ENCODE measurements at places on chromosomes 4 and X.

DNA sequence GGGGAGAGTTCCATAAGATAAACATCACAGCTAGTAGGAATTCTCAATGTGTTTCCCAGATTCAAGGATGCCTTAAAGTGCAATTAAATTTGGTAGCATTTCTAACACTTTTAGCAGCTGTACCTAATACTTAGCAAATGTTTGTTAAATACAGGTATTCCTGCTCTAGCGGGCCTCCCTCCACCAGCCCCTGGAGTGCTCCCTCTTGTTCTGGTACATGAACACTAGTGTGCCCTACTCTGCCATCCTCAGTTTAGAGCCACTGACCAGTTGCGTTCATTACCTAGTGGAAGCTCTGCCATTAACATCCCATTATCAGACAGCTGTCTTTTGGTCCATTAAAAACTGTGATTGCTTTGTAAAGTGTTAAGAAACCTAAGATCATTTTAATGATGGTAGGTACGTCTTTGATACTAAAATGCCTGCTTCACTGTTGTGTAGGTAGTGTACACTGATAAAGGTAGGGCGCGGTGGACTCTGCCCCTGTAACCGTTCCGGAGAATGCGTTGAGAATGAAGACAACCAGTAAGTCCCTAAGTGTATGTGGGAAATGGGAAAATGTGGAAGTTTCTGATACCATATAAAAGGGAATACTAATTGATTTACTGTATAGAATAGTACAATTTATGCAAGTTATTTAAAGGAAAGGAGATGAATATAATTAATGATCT lies 21.7 kb downstream of the KIAA0232 start:
- DNase-seq: no peak

DNA sequence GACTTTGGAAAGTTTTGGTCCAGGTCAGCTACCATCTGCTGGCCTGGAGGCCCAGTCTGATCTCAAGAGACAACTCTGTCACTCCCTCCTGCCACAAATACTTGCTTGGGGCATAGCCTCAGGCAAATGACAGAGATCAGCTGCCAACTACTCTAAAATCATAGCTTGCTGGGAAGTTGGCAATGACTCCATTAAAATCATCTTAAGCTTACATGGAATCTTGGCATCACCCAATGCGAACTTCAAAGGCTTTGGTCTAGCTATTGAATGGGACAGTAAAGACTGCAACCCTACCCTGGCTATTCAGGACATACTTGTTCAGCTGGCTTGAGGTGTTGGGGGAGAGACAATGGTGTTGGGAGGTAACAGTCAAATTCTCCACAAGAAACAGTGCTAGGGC lies 7.0 kb upstream of the USO1 start:
- DNase-seq: no peak

DNA sequence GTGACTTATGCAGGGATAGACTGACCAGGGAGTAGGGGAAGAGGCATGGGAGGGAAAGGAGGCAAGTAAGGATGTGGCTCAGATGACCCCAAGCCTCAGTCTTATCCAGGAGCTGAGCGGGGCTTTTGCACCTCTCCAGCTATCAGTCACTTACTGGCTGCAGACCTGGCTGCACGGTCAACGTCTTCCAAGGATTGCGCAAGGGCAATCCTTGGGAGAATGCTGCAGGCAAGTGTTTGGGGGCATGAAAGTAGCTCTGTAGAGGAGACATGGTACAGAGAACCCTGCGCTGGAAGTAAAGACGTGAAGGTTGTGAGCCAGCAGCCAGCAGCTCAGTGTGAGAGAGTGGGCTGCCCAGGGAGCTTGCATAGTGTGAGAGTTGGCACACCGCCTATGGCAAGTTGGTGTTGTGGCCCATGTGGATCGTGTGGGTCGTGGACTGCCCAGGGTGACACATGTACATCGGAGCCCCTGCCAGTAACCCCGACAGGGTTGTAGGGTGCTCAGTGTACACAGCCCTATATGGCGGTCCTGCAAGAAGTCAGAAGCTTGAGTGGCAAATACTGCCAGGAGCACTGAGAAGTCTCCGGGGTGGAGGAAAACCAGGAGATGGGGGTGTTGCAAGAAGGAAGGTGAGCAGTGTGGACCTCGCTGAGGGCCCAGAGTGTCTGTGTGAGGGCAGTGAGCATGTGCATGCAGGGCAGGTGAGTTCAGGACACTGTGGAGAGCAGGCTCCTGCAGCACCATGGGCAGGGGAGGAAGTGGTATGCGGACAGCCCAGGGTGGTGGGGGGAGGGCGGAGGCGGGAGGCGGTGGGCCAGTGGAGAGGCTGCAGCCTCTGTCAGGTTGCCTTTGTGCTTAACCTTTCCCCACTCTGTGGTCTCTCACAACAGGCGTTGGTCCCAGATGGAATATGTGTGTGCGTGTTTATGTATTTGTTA lies 50.9 kb downstream of the KIT start:
- DNase-seq: no peak

- DNase-seq: no peak
Measured at GRCh38 chrX:6959006-6959405, 188.5 kb upstream of the STS start.

GRCh38 chr4:184151988-184152485 lies 65.6 kb downstream of the ENPP6 start:
- DNase-seq: no peak

GRCh38 chr4:94507281-94507680 lies 55.5 kb downstream of the PDLIM5 start:
- DNase-seq: no peak

GRCh38 chrX:49995795-49996455 lies 73.5 kb downstream of the CLCN5 start:
- no peak for DNase-seq

DNA sequence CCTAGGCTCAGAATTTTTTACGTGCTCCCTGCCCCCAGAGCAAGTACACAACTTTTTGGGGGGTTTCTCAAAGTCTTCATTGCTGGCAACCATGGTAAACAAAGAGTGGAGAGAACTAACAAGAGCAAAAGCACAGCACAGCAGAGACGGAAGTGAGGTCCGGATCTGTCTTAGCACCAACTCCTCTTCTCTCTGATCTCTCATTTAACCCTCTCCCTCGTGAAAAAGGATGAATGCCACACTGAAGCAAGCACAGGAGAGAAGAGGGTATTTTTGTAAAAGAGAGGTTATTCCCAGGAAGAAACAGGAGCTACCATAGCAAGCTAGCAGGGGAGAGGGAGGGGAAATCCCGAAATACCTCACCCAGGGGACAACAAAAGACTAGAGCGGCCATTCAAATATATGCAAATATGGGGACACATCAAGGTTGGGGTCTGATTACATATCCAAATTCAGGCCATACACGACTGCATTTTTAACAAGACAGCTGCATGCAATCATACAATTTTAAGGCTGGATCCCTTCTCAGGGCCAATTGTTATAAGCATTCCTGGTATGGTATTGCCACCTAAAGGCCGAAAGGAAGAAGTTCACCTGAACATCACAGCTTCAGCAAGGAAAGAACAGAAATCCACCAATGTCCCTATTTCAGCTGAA lies 46.6 kb downstream of the CD40LG start:
- DNase-seq: peak; percentile 4

Measured in GM04503 (cell line).